PC-3 (cell line): ENCODE measurements at places on chromosomes 3 and 15.

- H3K27me3 ChIP-seq, result no peaks in the 10 kb centered on the region
- no peaks in the 10 kb centered on the region for H3K36me3 ChIP-seq
- DNase-seq, result no peak
- H3K4me1 ChIP-seq, result no peaks in the 10 kb centered on the region
- H3K4me3 ChIP-seq, result no peak overlapping the region
- no peak overlapping the region for H3K27ac ChIP-seq
These were observed 323.3 kb upstream of the C2CD4B start for GRCh38 chr15:62488387-62488786.

DNA sequence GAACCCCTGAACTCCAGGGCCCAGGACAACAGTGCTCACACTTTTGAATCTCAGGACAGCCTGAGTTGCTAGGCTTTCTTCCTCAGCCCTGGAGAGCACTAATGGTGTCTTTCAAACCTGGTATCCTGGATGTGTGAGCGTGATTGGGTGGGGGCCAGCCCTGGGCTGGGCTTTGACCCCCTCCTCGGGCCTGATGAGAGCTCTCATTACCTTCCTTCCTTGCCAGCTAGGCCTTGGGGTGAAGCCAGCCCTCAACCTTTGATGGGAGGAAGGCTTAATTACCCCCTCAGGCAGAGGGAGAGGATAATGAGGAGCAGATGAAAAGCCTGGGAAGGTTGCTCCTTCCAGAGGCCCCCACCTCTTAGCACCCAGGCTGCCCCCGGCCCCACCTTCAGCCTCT, 31.1 kb upstream of the INSYN1 start:
- H3K27me3 ChIP-seq, result no peaks in the 10 kb centered on the region
- no peak overlapping the region for H3K4me3 ChIP-seq
- H3K4me1 ChIP-seq, result no peaks in the 10 kb centered on the region
- no peaks in the 10 kb centered on the region for H3K36me3 ChIP-seq
- no peak for DNase-seq

DNA sequence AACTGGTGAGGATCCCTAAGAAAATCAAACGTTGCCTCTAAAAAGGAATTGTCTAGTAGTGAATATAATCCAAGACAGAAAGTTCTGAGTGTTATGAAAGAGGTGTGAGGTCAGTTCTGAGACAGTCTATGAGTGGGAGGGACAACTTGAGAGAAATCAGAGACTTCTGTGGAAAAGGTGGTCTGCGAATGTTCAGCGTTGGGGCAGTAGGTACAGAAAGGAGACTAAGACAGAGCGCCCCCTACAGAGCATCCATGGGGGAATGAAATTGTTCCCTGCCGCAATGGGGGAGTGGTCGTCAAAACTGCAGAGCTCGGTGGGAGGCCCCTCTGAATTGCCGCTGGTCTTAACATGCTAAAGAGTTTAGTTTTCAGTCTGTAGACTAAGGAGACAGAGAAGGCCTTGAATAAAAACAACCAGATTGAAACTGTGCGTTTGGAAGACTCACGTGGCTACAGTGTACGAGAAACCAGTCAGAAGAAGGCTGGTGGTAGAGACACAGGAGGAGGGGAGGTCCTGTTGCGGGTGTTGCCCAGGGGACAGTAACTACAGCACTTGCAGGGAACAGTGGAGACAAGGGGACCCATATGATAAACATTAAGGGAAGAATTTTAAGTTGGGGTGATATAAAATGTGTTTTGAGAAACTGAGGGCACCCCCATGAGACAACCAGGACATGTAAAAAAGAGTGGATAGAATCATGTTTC, 6.9 kb downstream of the TNIK start:
- no peak overlapping the region for H3K4me3 ChIP-seq
- H3K36me3 ChIP-seq, result no peaks in the 10 kb centered on the region
- no peak overlapping the region for H3K27ac ChIP-seq
- H3K27me3 ChIP-seq, result no peaks in the 10 kb centered on the region
- DNase-seq, result no peak
- H3K4me1 ChIP-seq, result peaks cover 17% of the 10 kb centered on the region

- no peaks in the 10 kb centered on the region for H3K27me3 ChIP-seq
- H3K36me3 ChIP-seq, result no peaks in the 10 kb centered on the region
- no peak overlapping the region for H3K4me3 ChIP-seq
- H3K4me1 ChIP-seq, result peaks cover 24% of the 10 kb centered on the region
- no peak overlapping the region for H3K27ac ChIP-seq
These were observed 41.4 kb upstream of the USP3 start for GRCh38 chr15:63463036-63463435.
